ENCODE measurements at places on chromosomes 5 and 9. TPM values are rescaled to one million over a fixed set of nuclear protein-coding genes. Genes with fewer than 3 reads are reported as not detected.
A peak's percentile ranks its signal among the peaks of the same experiment; 100 is the strongest.

GRCh38 chr5:123297198-123297831 is 125.9 kb downstream of the CEP120 start:
- DNase-seq, result no peak

DNA sequence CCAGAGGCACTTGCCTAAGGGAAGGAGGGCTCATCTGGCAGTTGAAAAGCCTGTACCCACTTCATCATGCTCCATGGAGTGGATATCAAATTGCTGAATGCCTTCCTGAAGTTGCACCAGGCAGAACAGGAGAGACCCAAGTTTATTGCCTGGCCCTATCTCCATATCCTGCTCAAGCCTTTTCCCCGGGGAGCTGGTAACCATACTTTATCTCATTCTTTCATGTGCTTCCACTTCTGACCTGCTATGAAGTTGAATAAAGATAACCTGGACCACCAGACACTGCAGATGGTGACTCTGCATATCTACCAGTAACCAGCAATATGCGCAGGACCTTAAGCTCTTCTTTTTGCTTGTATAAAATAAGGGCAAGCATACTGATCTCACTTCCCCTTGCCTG is 1397.5 kb upstream of the CDH6 start:
- no peak for DNase-seq

- no peak for DNase-seq
These were observed 167.1 kb downstream of the NIPBL start for GRCh38 chr5:37043693-37044092.

GRCh38 chr5:180604271-180604670 is 13.0 kb upstream of the SCGB3A1 start:
- DNase-seq, result no peak

DNA sequence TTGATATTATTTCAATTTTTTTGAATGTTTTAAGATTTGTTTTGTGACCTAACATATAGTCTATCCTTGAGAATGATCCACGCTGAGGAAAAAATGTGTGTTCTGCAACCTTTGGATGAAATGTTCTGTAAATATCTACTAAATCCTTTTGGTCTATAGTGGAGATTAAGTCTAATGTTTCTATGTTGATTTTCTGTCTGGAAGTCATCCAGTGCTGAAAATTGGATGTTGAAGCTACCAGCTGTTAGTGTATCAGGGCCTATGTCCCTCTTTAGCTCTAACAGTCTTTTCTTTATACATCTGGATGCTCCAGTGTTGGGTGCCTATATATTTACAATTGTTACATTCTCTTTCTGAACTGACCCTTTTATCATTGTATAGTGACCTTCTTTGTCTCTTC is 422.3 kb downstream of the TMEM232 start:
- no peak for DNase-seq

GRCh38 chr9:6506571-6506970 is 93.6 kb downstream of the UHRF2 start:
- peak; percentile 24 for DNase-seq

DNA sequence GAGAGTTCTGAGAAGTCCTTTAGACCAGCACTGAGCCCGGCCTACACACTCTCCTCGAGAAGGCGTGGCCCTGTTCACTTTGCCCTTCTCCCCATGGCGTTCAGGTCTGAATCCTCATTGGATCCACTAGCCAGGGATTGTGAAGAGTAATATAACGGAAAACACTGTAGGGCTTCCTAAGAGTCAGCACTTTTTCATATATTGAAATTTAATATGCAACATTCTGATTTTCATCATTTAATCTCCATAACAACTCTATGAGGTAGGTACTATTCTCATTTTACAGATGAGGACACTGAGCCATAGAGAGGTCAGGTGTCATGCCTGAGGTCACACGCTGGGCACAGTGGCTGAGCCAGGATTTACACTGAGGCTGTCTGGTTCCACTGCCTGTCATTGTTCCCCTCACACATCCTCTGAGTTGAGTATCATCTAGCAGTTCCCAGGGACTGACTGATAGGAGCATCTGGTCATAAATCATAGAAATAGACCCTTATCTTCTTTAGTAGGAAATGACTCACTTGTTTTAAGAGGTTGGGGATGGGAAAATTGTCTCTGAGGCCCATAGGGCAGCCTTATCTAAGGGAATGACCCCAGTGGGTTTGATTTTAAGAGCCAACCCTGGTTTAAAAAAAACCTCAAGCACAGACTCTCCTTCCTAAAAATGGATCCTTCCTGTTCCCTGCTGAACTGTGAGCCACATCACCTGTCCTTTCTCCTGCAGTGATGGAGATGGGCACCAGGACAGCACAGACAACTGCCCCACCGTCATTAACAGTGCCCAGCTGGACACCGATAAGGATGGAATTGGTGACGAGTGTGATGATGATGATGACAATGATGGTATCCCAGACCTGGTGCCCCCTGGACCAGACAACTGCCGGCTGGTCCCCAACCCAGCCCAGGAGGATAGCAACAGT is 41.2 kb downstream of the THBS4 start:
- DNase-seq, result peak; percentile 32

- DNase-seq, result peak; percentile 42
These were observed 48.8 kb downstream of the SLC1A3 start for GRCh38 chr5:36655161-36655560.

GRCh38 chr9:7606591-7606990 is 193.0 kb downstream of the DMAC1 start:
- no peak for DNase-seq

DNA sequence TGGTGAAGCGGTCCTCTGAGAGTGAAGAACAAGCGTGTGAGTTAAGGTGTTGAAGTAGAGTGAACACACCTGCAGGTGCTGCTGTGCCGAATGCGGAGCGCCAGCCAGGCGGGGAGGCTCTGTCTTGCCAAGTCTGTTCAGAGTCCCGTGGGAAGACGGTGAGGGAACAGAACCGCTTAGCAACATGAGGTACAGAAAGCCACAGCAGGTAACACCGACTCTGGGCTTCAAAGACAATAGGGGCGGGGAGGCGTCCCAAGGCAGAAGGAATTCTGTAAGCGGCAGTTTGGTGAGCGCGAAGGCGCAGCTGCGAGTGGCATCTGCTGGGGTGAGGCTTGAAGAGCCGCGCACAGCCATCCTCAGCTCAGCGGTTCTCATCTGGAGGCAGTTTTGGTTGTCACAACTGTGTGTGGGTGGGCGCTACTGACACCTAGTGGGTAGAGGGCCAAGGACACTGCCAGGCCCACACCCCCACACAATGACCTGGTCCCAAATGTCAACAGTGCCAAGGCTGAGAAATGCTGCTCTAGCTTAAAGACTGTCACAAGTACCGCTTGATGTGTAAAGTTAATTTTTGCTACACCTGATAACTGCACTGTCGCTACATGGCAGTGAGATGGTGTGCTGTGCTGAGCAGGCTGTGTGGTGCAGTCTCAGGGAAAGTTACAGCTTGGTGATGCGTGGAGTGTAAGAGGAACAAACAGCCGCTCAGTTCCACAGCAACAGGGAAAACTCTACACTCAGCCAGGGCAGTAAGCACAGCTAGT is 67.4 kb upstream of the TBC1D9B start:
- DNase-seq, result peak; percentile 28

DNA sequence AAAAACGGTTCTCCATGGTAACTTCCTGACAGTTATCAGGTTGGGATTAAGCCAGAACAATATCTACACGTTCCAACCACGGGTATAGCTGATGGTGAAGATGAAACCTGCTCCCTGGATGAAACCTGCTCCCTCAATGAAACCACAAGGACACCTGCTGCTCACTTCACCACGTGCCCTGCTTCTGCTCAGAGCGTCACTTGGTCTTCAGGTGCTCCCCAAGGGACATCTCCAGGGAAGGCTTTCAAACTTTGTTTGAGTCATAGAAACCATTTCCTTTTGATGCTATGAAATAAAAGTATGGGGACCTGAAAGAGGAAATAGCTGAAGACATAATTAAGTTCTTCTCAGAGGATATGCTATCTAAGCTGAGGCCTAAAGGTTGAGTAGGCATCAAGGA is 242.4 kb downstream of the MED10 start:
- no peak for DNase-seq

DNA sequence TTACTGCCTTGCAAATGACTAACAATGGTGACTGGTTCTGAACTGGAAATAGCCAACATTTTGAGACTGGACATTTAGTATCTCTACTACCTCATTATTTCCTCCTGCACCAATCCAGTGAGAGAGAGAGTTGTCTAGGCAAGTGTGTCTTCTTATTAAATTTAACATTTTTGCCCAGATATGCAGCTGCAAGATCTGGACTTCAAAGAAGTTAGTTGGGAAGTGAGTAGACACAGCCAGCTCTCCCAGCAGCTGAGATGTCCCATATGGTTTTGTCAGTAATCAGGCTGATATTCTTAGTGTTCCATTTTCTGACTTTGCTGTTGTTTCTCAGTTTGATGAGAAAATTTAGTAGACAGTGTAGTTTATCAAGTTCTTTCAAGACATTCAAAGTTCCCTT is 1778.8 kb upstream of the CDH6 start:
- no peak for DNase-seq

GRCh38 chr9:124284237-124284831 is 26.6 kb downstream of the NEK6 start:
- DNase-seq, result no peak

- no peak for DNase-seq
These were observed 209.7 kb downstream of the GADD45G start for GRCh38 chr9:89814340-89815040.

GRCh38 chr9:119487118-119487827 is 118.0 kb upstream of the BRINP1 start:
- DNase-seq, result no peak

GRCh38 chr5:154679501-154679900 is 75.7 kb upstream of the LARP1 start:
- no peak for DNase-seq

GRCh38 chr5:160635046-160635445 is 213.4 kb downstream of the PTTG1 start:
- no peak for DNase-seq

- DNase-seq, result no peak
These were observed 414.2 kb upstream of the WWC1 start for GRCh38 chr5:167877114-167877722.

- no peak for DNase-seq
These were observed 9.6 kb downstream of the C5orf47 start for GRCh38 chr5:173998531-173998930.

DNA sequence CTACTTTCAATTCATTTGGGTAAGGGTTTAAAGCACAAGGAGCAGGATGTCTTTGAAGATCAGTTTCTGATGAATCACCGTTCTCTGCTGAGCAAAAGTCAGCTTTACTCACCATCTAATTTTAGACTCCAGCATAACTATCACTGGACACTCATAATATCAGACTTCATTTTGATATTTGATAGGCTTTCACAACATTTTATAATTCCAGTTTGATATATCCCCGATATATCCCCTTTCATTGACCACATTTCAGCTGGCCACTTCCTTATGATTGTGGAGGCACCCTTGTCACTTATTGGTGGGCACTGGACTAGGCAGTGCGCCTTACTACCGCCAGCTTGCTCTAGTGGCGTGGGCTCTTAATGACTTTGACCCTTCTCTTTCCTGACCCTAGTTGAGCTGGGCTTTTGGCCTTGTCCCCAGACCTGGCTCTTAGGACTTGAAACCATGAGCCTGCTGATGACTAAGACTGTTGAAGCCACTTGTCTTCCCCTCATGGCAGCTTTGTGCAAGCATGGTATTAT is 46.8 kb downstream of the CYSTM1 start:
- peak; percentile 76 for DNase-seq

DNA sequence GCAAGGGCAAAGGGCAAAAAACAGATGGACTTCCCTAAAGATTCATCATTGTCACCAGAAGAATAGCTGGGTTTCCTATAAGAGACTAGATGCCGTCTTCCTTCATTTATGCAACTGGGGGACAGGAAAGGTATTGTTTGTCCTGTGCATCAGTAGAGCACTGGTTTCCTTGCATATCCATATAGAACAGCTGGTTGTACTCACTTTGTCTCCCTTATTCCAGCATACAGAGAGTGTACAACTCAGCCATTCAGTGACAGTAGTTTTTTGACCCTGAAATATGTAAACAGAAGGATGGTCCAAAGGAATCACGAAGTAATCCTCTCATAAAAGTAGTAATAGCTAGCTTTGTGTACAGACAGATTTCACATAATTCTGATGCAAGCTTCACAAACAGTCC is 22.5 kb upstream of the MAST4 start:
- no peak for DNase-seq

- DNase-seq, result no peak
These were observed 6.0 kb downstream of the UGCG start for GRCh38 chr9:111902391-111903139.

DNA sequence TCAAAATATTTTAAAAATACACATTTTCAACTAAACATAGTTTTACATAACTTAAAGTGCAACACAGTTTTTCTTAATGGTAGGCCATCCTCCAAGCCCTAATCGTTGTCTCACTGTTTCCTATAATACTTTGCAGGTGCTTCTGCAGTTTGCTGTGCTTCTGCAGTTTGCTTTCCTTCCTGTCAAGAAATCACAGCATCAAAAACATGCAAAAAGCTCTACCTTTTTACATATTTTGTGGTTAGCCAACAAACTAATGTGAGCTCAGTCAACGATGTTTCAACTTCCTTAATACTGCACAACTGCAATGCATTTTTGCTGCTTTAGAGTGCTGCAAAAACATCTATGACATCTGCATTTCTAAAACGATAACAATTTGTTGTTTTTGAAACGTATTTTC is 25.2 kb downstream of the EMB start:
- DNase-seq, result no peak

DNA sequence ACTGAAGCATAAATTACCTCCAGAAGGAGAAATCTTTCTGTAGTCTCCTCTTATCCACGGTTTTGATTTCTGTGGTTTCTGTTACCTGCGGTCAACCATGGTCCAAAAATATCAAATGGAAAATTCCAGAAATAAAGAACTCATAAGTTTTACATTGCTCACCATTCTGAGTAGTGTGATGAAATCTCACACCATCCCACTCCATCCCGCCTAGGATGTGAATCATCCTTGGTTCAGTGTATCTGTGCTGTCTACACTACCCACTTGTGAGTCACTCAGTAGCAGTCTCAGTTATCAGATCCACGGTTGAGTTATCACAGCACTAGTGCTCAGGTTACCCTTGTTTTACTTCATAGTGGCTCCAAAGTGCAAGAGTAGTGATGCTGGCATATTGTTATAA is 371.2 kb downstream of the NFIB start:
- peak; percentile 93 for DNase-seq

GRCh38 chr5:32261198-32261597 is 51.5 kb downstream of the MTMR12 start:
- no peak for DNase-seq

GRCh38 chr9:123685489-123686083 is 244.3 kb downstream of the DENND1A start:
- no peak for DNase-seq

- DNase-seq, result no peak
These were observed 4.1 kb downstream of the KIF4B start for GRCh38 chr5:155017610-155018009.

GRCh38 chr5:141875022-141875740 is 3.0 kb downstream of the PCDH1 start:
- DNase-seq, result no peak

The PKD2L2 gene
- total RNA-seq, result not detected

The SLC22A4 gene
- 6.7 TPM for total RNA-seq

The LCN12 gene
- total RNA-seq, result not detected

The TNC gene
- 167 TPM for total RNA-seq

The LRRC19 gene
- not detected for total RNA-seq

The IGIP gene
- 5.2 TPM for total RNA-seq

The FGFR4 gene
- 1.9 TPM for total RNA-seq

The FOXD4 gene
- not detected for total RNA-seq

The ECM2 gene
- 0.72 TPM for total RNA-seq

The TMEM252 gene
- not detected for total RNA-seq

The C9orf153 gene
- total RNA-seq, result 0.48 TPM

The MFAP3 gene
- total RNA-seq, result 58.9 TPM

The RALGPS1 gene
- 1.6 TPM for total RNA-seq

The GZMA gene
- total RNA-seq, result not detected

The CA9 gene
- total RNA-seq, result 82.4 TPM
